ENCODE measurements at places on chromosomes 1 and 21.

GRCh38 chr1:150626150-150626549 is 3.3 kb downstream of the ENSA start:
- no peak for DNase-seq

- DNase-seq = peak; percentile 47
These were observed 2.1 kb upstream of the SLC45A1 start for GRCh38 chr1:8315573-8316475.

- no peak for DNase-seq
These were observed 129.5 kb downstream of the ADSS2 start for GRCh38 chr1:244322181-244322580.

GRCh38 chr1:48817505-48818114 is 40.9 kb upstream of the BEND5 start:
- DNase-seq = peak; percentile 82

GRCh38 chr1:187878883-187879282 is 1050.1 kb downstream of the PLA2G4A start:
- no peak for DNase-seq

GRCh38 chr1:234405676-234406075 is 32.4 kb downstream of the COA6 start:
- DNase-seq = no peak

- no peak for DNase-seq
These were observed 77.3 kb downstream of the ARHGEF10L start for GRCh38 chr1:17616731-17617279.

GRCh38 chr1:84907095-84907827 is 14.3 kb upstream of the LPAR3 start:
- DNase-seq = no peak

- peak; percentile 21 for DNase-seq
These were observed 23.5 kb downstream of the IFI44 start for GRCh38 chr1:78673120-78673519.

- DNase-seq = no peak
These were observed 262.1 kb upstream of the SGIP1 start for GRCh38 chr1:66271904-66272254.

DNA sequence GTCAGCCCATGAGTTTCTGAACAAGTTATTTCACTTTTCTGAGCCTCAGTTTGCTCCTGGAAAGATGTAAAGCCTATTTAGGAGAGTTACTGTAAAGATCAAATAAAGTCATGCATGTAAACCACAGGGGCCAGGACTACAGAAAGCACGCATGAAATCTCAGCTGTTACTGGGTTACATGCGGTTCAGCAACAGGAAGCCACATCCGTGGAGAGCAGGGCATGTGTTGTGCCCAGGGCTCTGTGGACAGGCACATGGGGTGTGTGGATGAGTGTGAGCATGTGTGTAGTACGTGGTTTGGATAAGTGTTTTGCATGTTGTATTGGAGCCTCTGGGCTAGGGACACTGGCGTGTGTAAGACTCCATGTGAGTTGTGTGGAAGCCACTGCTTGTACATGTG is 2.2 kb upstream of the EPHA2 start:
- DNase-seq = no peak

DNA sequence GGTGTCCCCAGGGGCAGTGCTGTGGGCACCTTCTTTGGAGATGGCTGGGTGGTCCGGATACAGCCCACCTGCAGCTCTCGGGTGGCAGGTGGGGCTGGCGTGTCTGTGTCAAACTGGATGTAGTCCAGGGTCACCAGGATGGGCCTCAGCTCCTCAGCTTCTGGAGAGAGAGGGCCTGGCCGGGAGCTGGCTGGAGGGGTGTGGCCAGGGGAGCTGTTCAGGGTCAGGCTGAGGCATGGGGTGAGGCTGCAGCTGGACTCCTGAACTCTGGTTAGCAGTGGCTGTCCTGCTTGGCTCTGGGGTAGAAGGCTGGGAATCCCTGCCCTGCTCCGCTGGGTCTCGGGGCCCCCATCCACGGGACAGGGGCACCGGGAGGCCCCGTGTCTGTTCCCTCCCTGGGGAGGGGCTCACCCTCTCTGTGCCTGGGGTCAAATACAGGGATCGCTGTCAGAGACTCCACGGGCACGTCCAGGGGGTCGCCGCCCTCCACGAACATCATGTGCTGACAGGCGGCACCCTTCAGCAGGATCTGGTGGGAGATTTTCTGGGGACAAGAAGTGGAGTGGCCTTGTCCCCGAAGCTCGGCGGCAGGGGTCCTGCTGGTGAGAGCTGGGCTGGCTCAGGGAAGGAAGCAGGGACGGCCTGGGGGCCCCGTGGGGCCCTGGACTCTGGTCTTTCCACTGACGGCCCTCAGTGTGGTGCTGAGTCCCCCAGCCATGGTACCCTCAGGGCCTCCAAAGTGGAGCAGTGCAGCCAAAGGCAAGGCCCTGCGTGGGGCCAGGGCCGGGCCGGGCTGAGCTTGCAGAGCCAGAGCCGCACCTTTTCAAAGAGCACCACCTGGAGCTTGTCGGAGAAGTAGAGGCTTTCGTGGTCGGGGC is 4.1 kb upstream of the TMEM52 start:
- peak; percentile 73 for DNase-seq

DNA sequence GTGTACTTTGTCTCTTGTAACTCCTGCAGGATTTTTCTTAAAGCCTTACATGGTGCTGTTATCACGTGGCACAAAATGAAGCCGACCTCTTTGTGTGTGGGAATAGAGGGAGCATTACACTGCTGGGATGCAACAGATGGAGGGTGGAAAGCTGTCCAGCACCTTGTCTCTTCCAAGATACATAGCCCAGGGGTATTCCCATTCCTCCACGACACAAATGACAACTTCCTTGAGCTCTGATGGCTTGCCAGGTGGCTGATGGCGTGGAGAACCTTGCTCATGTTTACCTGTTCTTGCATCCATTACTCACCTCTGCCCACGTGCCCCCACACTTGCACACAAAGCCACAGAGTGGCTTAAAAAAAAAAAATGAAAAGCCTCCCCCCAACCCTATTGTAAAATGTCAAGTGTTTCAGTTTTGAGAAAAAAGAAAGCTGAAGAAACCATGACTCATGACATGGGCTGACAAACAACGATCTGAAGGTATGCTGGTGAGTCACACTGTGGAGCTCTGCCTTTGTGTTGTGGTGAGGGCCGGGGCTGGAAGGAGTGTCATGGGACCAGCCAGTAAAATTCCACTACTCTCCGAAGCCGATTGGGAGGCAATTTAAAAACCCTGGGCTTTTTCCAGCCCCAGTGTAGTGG is 32.0 kb upstream of the ATP5PO start:
- peak; percentile 94 for DNase-seq

GRCh38 chr1:221837896-221838295 is 96.0 kb upstream of the DUSP10 start:
- no peak for DNase-seq

GRCh38 chr21:14120091-14120734 is 90.5 kb downstream of the LIPI start:
- peak; percentile 33 for DNase-seq

GRCh38 chr1:111880881-111881837 is 108.3 kb downstream of the KCND3 start:
- no peak for DNase-seq

- no peak for DNase-seq
These were observed 41.4 kb upstream of the TENT5C start for GRCh38 chr1:117564227-117565075.

DNA sequence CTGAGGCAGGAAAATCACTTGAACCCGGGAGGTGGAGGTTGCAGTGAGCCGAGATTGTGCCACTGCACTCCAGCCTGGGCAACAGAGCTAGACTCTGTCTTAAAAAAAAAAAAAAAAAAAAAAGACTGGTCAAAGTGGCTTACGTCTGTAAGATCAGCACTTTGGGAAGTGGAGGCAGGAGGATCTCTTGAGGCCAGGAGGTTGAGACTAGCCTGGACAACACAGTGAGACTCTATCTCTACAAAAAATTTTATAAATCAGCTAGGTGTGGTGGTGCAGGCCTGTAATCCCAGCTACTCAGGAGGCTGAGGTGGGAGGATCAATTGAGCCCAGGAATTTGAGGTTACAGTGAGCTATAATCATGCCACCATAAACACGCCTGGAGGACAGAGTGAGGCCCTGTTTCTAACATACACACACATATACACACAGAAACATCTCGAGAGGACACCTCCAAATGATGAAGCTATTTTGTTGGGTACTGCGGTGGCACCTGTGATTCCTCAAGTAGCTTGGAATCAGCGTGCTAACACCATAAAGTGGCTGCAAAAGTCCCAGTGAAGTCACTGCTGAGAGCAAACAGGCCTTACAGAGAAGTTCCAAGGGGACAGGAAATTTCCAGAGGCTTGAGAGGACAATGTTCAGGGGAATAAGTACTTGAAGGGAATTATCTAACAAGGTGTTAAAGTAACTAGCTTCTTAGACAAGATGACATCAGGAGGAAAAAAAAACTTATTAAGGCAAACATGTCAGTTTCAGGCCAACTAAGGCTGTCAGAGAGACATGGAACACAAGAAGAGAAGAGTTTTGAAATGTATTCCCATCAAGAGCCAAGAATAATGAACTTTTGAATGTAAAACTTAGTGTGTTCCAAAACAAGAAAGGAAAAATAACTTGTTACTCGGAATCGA is 1.3 kb downstream of the NADK start:
- DNase-seq = peak; percentile 41

DNA sequence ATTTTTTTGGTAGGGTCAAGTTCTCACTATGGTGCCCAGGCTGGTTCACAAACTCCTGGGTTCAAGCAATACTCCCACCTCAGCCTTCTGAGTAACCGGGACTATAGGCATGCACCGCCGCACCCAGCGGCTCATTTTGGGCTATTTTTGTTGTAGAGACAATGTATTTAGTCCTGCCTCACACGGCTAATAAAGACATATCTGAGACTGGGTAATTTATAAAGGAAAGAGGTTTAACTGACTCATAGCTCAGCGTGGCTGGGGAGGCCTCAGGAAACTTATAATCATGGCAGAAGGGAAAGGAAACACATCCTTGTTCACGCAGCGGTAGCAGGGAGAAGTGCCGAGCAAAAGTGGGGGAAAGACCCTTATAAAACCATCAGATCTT is 4.2 kb downstream of the CELA2A start:
- DNase-seq = no peak

- no peak for DNase-seq
These were observed 24.6 kb downstream of the UBE4B start for GRCh38 chr1:10057343-10057742.

- no peak for DNase-seq
These were observed 106.0 kb downstream of the PTPRU start for GRCh38 chr1:29342351-29342750.

- peak; percentile 88 for DNase-seq
These were observed 12.4 kb upstream of the SLC19A1 start for GRCh38 chr21:45554477-45555175.

GRCh38 chr1:54597455-54598030 is 25.8 kb downstream of the FAM151A start:
- DNase-seq = no peak

GRCh38 chr1:152034324-152034653 is 2.5 kb downstream of the S100A11 start:
- no peak for DNase-seq

GRCh38 chr1:80462006-80462405 is 1338.7 kb upstream of the ADGRL2 start:
- no peak for DNase-seq

GRCh38 chr1:111249960-111250359 is 22.4 kb downstream of the CHI3L2 start:
- no peak for DNase-seq

GRCh38 chr1:91567583-91567982 is 66.9 kb downstream of the CDC7 start:
- no peak for DNase-seq

- DNase-seq = no peak
These were observed 95.2 kb downstream of the ITPKB start for GRCh38 chr1:226643611-226644540.

DNA sequence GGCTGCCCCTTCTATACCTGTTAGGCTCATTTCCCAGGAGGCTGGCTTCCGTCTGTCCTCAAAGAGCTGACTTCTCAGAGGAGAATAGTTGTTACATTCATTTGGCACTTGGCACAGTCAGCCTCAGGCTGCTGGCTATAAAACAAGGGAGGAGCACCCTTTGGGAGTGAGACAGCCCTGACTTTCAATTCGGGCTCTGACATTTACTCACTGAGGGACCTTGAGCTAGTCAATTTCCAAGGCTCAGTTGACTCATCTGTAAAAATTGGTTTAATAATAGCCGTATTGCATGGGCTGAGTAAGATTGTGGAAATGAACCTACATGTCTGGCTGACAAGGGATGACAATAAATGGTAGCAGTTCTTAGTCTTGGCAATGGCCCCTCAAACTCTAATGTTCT is 13.7 kb downstream of the ALX3 start:
- no peak for DNase-seq

DNA sequence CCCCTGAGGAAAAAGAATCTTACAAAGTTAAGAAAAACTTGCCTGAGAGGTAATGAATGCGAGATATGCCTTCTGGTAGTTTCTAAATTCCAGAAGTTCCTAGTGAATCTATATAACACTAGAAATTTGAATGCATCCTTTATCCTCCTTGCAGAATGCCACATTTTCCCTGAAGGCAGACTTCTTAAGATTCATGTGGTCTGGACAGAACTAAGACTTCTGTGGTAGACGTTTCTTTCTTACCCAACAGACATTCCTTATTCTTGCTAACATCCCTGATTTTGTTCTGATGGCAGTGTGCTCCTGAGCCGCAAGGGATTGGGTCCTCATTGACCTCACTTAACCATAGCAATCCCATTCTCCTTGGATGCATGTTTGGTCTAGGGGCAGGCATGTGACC is 121.3 kb upstream of the PAPPA2 start:
- no peak for DNase-seq

- DNase-seq = no peak
These were observed 10.4 kb downstream of the LRRC42 start for GRCh38 chr1:53956308-53957168.

DNA sequence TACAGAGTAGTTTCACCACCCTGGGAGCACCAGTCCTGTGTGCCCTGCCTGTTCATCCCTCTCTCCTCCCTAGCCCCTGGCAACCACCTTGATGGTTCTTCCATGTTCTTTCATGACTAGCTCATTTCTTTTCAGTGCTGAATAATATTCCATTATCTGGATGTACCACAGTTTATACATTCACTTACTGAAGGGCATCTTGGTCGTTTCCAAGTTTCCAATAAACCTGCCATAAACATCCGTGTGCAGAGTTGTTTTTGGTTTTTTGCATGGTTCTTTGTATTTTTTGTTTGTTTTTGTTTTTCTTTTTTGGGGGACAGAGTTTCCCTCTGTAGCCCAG is 13.9 kb downstream of the TIAM1 start:
- DNase-seq = no peak
